ENCODE measurements at places on chromosomes 3 and 15.

DNA sequence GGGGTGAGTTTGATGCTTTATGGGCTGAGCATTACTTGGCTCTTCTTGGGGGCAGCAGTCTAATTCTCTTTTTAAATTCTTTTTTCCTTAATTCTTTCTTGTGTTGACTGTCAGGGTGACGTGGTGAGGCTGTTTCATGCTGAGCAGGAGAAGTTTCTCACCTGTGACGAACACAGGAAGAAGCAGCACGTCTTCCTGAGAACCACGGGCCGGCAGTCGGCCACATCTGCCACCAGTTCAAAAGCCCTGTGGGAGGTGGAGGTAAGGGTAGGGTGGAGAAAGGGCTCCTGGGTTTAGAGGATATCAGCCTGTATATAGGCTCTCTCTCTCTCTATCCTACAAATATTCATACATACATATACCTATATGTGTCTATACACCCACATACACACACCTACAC lies 152.3 kb downstream of the ITPR1 start:
- DNase-seq, result no peak

DNA sequence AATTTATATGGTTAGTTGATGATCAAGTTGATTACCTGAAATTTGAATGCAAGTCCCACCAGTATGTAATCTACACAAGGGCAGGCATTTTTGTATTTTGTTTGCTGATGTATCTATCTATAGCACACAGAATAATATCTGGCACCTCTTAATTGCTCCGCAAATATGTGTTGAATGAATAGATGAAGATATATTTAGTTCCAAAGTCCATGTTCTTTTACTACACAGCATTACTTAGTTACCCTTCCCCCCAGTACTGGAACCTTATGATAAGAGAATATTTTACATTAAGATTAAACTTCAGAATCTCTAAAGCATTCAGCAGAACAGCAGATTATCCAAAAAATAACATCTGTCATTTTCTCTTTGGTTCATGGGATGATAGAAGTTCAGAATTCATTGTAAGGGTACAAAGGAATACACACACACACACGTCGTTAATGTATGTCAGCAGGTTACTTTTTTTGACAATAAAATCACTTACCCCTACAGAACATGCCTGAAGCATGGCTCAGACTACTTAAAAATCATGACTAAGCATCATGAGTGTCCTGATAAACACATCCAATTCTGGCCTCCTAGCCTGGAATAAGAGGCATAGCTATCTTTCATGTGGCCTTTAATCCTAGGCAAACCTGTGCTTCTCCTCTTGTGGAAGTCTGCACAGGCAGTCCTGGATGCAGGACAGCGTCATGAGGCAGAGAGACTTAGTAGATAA lies 148.9 kb upstream of the TBC1D5 start:
- DNase-seq, result peak; percentile 42

DNA sequence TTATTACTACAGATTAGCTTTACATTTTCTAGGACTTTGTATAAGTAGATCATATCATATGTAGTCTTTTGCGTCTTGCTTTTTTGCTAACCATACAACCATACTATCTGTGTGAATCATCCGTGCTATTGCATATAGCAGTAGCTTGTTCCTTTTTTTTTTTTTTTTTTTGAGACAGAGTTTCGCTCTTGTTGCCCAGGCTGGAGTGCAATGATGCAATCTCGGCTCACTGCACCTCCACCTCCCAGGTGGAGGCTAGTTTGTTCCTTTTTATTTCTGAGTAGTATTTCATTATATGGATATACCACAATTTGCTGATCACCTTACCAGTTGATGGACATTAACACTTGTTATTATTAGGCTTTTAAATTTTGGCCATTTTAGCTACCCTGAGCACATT lies 54.5 kb upstream of the TBL1XR1 start:
- no peak for DNase-seq

GRCh38 chr3:178129109-178129508 lies 407.1 kb upstream of the KCNMB2 start:
- no peak for DNase-seq

- DNase-seq, result no peak
These were observed 557.4 kb downstream of the CADM2 start for GRCh38 chr3:85516146-85516545.

DNA sequence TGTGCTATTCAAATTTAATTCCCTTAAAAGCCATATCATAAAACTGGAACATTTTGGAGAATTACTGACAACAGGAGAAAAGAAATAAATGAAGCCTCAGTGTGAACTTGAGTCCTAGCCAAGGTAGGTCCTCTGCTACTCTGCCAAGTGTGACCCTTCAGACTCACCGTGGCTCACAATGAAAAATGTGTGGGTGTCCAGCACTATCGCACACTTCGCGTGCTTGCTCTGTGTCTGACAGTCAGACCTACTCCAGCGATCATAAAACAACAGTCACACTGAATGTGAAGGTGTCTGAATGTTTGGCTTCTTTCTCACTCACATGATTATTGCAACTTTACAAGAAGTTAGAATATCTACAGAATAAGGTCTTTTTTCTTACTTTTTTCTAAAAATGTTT lies 65.8 kb upstream of the TRA2B start:
- no peak for DNase-seq

DNA sequence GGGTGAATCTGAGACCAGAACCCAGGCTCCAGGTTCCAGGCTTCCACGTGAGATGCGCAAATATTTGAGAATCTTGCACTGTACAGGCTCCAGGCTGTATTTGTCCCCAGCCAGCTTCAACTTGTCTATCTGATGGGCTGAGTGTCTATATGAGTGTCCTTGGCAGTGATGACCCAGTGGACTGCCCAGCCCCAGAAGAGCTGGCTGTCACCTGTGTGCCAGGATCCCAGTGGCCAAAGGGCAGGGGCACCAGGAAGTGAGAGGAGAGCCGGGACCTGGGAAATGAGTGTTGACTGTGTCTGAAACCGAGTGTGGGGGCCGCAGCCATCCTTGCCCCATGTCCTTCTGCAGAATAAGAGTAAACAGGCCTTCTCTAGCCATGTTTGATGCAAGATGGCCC lies 10.4 kb downstream of the FAH start:
- no peak for DNase-seq

- no peak for DNase-seq
These were observed 36.0 kb downstream of the XYLB start for GRCh38 chr3:38382506-38383080.

- DNase-seq, result peak; percentile 99
These were observed 60.0 kb downstream of the PIK3CB start for GRCh38 chr3:138774529-138775253.

DNA sequence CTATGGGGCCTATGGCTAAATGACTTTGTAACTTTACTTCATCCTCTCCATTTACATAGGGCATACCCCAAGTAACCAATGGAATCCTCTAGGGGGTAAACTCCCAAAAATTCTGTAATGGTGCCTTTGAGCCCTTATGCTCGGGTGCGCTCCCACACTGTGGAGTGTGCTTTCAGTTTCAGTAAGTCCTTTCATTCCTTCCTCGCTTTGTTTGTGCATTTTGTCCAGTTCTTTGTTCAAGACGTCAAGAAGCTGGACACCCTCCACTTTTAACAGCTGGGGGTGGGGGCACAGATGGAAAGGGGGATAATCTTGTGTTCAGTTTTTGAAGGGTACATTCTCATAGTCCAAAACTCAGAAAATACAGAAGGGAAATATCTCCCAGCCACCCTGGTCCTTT lies 84.4 kb upstream of the C2CD4B start:
- DNase-seq, result no peak

- peak; percentile 60 for DNase-seq
These were observed 829 bp downstream of the RNF7 start for GRCh38 chr3:141738891-141739363.

- DNase-seq, result peak; percentile 96
These were observed 266.4 kb upstream of the HES1 start for GRCh38 chr3:193869221-193870201.

- DNase-seq, result no peak
These were observed 1.8 kb downstream of the CXCR6 start for GRCh38 chr3:45944830-45945620.

DNA sequence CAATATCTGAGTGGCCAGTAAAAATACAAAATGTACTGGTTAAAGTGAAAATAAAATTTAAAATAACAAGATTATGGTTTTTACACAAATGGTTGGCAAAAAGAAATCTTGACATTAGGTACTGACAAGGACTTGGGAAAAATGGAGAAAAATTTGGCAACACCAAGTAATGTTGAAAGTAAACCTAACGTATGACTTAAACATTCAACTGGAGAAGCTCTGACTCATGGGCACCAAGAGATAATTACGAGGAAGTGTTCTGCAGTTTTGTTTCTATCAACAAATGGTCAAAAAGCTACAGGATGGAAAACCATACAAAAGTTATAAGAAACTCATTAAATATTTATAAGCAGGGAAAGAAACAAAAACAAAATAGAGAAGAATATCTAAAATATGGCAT lies 177.7 kb downstream of the ZNF385D start:
- no peak for DNase-seq

DNA sequence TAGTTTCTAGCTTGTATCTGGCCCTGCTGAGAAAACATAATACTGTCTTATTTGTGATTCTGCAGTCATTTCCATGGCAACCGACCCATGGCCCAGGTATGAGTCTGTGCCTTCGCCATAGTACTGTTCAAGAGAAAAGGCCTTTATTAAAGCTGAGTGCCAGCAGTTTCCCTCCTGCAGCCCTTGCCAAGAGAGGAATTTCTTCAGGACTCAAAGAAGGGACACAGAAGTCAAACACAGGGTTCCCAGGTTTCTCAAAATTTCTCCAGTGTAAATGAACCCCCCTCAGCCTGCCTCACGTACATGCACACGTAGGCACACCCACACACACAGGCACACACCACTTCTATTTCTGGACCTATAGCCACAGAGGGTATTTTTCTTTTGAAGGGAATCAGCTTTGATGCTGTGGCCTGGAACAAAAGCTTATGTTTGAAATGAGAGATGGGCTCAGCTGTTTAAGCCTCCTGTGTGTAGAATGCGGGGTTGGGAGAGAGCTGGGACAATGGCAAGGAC lies 269.2 kb downstream of the PDCD6IP start:
- peak; percentile 52 for DNase-seq

DNA sequence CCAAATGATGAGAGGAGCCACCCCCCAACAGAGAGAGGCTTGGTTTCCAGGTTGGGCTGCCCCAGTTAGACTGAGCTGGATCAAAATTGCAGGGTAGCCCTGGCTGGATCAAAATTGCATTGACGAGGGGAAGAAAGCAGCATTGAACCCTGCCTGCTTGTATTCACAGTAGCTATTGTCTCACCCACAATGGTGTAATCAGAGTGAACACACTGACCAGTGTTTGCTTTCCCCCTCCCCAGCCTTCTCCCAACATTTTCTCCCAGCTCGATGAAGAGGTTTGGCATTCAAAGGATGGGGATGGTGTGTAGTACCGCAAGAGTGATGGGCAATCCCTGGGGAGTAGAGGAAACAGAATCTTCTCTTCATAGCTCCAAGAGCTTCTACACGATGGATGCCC lies 223.8 kb downstream of the ADAMTS9 start:
- no peak for DNase-seq

DNA sequence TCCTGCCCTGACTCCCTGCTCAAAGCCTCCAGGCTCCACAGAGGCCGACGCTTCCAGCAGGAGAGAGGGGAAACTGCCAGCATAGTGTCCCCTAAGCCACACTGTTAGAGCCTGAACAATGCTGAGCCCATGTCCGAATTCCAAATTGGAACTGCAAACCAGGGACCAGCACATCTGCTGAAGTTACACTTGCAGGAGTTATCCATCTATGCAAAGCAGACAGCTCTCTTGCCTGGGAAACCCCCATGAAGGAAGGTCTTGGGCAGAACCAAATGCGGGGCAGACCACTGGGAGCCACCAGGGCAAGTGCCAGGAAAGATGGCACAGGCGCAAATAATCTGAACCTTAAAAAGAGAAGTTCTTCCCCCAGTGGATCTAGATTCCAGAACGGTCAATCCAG lies 625 bp downstream of the LRRC15 start:
- no peak for DNase-seq

DNA sequence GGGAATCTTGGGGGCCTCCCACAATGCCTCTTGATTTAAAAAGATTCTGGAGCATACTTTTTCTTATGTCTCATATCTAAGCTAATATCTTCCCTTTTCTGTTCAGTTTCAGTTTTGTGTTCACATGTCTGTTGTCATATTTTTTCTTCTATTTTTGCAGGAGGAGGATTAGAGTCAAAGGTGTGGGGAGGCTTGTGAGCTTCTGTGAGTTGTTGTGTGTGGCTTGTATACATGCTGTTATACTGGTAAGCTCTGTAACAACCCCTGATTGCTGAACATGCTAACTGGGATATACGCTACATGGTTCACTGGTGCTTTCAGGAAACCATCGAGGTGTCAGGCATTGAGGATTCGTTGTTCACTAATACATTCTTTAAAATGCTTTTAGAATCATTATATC lies 83.5 kb downstream of the SLC25A26 start:
- DNase-seq, result no peak

GRCh38 chr15:60766391-60767128 lies 287.6 kb upstream of the ICE2 start:
- no peak for DNase-seq

DNA sequence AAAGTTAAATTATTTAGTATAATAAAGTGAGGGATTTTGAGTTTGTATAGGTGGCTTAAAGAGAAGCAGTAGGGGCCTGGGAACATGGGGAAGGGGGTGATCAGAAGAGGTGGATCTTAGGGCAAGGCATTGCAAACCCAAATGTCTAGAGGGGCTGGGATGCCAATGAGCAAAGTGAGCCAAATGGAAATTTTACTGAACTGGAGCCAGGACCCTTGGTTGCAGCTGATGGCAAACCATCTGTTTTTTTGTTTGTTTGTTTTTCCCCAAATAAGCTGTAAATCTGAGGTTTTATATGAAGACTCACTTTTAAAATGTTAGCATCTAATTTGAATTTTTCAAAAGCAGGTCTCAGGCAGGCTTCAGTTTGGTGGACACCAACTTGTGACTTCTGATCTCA lies 14.8 kb upstream of the PARP14 start:
- DNase-seq, result no peak

DNA sequence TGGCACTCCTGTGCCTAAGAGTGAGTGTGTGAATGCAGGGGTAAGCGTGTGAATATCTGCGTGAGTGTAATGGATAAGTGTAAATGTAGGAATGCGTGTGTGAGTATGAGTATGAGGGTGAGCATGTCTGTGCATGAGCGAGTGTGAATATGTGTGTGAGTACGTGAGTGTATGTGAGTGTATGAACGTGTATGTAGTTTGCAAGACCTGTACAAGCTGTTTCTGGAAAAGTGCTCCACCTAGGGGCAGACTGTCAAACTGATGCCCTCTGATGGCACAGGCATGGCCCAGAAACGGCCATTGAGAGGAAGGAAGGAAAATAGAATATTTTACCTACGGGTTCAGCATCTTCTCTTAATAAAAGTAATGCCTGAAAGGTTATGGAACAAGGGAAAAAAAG lies 24.4 kb upstream of the FRMD4B start:
- peak; percentile 75 for DNase-seq

- DNase-seq, result no peak
These were observed 30.7 kb downstream of the IQCF6 start for GRCh38 chr3:51748327-51748726.

All from astrocyte of the hippocampus (primary cell).